ENCODE measurements at places on chromosomes 7 and 10.

- DNase-seq, result no peak
Measured at GRCh38 chr10:27446091-27446918, 57.8 kb upstream of the RAB18 start.

- DNase-seq, result no peak
Measured at GRCh38 chr10:82826132-82826531, 951.1 kb downstream of the NRG3 start.

GRCh38 chr10:121087129-121087528 lies 236.0 kb downstream of the WDR11 start:
- DNase-seq, result no peak

GRCh38 chr7:52302765-52303520 lies 732.5 kb upstream of the POM121L12 start:
- DNase-seq, result no peak

GRCh38 chr7:134660961-134661376 lies 14.3 kb downstream of the BPGM start:
- DNase-seq, result no peak

GRCh38 chr7:134948736-134949135 lies 37.6 kb upstream of the AGBL3 start:
- no peak for DNase-seq

- DNase-seq, result no peak
Measured at GRCh38 chr7:24169077-24169624, 114.8 kb upstream of the NPY start.

DNA sequence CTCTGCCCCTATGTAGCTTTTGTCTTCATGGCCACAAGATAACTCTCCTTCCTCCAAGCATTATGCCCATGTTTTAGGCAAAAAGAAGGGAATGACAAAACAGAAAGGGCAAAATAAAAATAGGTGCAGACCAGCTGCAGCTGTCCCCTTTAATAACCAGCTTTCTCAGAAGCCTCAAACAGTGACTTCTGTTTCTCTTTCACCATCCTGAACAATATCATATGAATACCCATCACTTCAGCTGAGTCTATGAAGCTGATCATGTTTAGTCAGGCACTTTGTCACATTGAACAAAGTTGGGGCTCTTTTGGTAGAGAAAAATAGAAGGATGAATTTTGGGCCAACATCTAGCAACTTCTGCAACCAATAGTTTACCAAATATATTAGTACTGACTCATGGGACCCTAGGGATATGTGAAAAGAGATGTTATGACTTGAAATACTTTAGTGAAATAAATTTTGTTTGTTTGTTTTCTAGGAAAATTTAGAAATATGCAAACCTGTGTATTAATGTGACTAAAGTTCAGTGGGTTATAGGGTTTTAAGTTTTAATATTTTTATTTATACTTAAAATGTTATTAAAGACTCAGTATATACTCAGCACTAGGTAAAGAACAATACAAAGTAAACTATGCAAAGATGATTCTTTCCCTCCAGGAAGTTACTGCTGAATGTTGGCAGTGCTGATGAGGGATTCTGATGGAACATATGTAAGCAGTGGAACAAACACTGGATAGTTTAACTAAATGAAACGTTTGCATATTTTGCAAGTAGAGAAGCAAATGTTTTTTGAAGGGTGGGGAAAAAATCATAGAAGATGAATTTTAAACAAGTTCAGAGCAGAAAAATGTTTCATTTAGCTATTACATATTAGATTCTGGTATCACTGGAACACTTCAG lies 133.7 kb downstream of the FOXP2 start:
- no peak for DNase-seq

DNA sequence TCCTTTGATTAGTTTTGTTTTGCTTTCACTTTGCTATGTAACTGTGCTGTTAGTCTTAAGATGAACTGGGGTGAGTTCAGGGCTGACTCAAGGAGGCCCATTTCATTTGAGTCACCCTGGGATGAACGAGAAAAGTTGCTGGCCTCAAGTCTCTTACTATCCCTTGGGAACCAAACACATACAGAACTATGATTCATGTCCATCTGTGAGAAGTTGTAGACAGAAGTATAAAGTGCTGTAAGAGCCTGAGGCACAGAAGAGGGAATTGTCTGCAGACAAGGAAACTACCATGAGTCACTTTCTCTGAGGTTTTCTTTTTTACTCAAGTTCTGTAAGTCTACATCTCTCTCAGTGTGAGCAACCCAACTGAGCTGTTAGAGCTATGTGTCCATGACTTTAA lies 179.8 kb upstream of the CSTF2T start:
- no peak for DNase-seq

- no peak for DNase-seq
Measured at GRCh38 chr7:65962033-65962432, 20.0 kb downstream of the GUSB start.

DNA sequence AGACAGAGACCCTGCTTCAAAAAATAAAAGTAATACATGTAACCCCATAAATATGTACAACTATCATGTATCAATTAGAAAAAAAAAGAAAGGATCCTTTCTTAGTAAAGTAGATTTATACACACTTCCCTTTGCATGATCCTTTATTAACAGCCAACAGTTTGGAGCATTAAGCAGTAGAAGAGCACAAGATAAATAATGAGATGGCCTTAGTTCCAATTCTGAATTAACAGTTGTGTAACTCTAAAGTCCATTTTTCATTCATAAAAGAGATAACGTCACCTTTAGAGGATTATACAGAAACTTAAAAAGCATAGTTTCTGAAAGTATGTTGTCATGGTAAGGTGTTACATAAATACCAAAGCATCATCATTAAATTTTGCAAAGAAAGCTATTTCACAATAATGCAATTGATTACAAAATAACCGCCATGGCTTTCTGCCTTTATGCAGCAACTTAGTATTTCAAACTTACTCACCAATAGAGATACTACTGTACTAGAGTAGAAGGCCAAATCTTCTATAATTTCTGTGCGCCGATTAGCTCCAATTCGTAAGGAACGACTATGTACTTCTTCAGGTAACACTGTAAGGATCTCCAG lies 40.3 kb downstream of the TNPO3 start:
- DNase-seq, result no peak

DNA sequence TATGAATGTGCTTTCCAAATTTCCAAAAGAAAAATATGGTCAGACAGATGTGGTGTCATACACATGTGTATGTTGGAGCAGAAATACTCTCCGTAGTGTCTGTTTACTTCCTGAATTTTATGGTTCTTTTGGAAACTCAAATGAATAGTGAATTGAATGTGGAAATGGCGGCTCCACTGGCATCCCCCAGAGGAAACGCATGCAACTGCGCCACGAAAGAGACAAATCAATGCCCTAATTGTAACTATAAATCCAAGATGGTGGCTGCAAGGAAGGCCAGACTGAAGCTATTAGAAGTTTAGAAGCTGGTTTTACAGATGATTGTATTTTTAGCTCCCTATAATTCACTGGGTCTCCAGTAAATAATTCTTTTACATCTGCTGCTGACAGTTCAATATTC lies 246.7 kb downstream of the FGFR2 start:
- DNase-seq, result no peak
